CD4-positive, alpha-beta T cell (primary cell): ENCODE measurements at places on chromosomes 16 and 17. TPM values are rescaled to one million over a fixed set of nuclear protein-coding genes. Genes with fewer than 3 reads are reported as not detected.

The EME1 gene
- 0.92 TPM for total RNA-seq

The PMM2 gene
- 27.0 TPM for total RNA-seq

The CASKIN1 gene
- 0.06 TPM for total RNA-seq

The NPIPA3 gene
- total RNA-seq, result 1.6 TPM

The SDR42E2 gene
- 1.3 TPM for total RNA-seq

The TMEM220 gene
- 3.2 TPM for total RNA-seq

The SPN gene
- total RNA-seq, result 48.3 TPM

The COX4I1 gene
- total RNA-seq, result 749 TPM
